Cardiac fibroblast (primary cell): ENCODE measurements at places on chromosomes 4 and X.
A peak's percentile ranks its signal among the peaks of the same experiment; 100 is the strongest.

DNA sequence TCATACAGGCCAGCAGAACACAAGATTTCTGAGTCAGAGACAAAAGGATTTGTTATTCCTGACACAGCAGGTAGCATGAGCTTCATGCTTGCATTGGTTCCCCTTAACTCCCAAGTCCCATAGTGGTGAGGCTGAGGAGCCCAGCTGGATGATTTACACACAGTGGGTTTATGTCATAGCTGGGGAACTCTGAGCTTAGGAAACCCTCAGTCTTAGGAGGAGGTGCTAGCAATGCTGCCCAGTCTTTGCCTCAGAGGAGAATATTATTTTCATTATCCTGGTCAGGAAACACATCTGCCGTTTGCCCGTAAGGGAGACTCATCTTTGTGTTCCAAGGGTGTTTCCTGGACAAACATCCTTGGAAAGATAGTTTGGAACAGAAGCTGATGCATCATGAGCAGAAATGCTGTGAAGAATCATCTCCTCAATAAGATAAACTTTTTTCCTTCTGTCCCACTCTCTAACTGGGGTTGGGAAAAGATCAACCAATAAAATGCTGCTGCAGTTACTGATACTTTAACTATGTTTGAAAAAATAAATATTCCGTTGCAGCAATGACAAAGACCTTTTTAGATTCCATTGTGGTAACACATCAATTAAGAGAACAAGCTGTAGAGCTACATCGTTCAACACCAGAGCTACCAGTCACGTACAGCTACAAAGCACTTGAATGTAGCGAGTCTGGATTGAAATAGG, 146.8 kb downstream of the DCLK2 start:
- DNase-seq = peak; percentile 95

DNA sequence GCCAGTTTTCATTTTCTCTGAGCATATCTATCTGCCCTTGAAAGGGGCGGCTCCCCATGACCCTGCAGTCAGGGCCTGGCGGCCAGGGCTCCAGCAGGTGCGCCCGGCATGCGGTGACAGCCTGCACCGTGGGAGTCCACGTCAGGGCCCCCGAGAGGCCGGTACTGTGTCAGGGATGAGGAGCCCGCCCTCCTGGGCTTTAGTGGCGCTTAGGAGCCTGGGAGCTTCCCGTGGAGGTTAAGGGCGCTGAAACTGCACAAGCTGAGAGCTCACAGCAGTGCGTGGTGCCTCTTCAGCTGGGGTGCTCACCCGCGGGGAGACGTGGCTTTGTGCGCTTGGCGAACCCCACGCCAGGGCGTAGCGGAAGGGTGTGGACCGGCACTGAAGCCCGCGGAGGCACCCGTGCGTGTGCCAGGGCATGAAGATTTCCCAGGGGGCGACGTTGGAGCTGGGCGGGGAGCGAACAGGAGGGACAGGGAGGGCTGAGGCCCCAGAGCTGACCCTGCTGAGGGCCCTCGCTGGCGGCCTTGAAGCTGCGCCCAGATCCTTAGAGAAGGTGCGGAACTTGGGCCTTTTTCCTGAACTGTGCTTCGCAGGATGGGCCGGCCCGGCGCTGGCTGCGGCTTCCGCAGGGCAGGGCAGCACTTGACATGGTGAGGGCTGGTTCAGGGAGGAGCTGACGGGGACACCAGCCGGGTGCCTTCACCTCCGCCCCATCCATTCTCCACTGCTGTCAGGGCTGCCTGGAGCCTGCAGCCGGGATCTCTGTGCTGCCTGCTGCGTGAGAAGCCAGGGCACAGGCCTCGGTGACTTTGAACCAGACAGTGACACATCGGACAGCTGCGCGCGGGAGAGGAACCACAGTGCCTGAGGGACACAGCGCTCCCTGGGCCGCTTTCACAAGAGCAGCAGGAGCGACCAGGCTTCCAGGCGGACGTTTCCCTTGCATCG, 32.9 kb downstream of the HTT-AS start:
- peak; percentile 70 for DNase-seq

DNA sequence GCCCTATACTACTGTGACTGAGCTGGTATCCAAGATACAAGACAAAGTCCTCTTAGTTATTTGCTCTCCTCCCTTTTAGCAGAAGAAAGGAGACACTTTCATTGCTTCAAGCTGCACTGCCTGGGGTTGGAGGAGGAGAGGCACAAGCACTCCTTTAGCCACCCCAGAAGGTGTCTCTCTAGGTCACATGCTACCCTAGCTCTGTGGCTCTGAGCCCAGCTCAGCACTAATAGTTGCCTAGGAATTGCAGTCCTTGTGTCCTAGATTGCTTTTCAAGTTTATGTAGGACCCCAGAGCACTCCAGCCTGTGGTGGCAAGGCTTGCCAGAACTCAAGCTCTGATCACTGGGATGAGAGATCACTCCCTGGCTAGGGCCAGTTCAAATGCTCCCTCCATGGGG, 24.4 kb upstream of the LHFPL1 start:
- DNase-seq = no peak

DNA sequence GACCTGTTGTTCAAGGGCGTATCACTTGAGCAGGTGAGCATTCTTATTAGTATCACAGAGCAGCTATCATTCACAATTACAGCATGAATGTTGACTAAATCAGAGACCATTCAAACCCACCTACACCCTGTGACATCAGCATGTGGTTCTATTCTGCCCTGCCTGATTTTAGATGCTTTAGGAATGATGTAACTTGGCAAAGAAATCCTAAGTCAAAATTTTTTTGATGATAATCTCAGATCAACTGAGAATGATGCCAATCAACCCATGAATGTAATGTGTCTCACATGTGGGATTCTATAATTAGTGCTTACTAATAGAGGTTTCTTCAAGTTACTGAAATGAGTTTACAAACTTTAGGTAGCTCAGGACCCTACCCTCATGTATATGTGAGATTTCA, 13.4 kb upstream of the CHIC2 start:
- DNase-seq = peak; percentile 67

DNA sequence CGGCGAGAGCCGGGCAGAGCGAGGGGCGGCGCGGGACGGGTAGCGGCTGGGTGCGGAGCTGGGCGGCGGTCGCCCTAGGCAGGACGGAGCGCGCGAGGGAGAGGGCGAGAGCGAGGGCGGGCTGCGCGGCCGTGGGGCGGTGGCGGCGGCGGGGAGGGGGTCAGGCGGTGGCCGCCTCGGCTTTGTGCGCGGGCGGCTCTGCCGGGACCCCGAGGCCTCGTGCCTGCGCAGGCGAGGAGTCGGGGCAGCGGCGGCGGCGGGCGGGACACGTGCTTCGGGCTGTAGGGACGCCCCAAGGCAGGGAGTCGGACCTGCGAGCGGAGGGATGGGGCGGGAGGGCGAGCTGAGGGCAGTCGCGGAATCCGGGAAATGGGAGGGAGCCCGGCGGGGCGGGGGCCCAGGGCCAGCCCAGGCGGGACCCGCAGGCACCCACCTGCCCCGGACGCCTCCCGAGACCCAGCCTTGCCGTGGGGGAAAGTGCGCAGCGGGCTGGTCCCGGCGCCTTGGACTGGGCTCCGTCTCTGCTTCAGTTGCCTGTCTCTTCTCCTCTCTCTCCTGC, 465 bp downstream of the BMPR1B start:
- DNase-seq = peak; percentile 30

DNA sequence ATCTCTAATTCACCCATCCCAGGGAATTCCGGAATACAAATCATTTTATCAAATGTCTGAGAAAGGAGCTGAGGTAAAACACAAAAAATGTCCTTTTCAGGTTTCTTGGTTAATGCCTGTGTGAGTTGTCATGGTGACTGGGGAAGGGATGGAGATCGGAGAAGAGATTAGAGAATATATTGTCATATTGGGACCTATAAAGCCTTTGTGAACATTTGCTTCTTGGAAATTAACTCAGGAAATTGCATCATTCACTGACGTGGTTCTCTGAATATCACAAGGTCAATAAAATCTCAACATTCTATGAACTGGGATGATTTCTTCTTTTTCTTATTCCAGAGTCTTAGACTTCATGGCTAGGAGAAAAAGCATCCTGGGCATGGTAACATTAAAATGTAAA, 174.8 kb upstream of the GLRA2 start:
- DNase-seq = peak; percentile 55
